ENCODE measurements at places on chromosomes 16 and 17.

DNA sequence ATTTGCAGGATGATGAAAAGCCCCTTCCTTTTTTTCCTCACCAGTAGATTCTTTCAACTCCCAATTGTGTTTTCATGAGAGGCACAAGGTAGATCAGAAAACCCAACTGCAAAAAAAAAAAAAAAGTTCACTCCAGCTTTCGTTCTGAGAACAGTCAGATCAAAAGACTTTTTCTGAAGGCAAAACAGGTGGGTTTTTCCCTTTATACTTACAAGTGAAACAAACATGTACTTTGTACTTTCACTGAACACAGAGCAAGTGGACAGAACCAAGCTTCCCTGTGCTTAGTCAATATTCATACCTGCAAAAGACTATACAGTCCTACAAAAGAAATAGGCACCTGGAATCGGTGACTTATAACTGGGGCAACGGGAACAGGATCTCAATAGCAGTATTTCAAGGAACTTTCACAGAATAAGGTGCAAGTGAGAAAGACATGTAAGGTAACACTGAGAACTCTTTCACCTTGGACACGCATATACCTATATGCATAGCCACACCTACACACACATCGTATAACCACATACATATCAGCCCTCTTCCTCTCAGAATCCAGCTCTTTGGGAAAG lies 54.1 kb downstream of the TOX3 start:
- no peak for DNase-seq

DNA sequence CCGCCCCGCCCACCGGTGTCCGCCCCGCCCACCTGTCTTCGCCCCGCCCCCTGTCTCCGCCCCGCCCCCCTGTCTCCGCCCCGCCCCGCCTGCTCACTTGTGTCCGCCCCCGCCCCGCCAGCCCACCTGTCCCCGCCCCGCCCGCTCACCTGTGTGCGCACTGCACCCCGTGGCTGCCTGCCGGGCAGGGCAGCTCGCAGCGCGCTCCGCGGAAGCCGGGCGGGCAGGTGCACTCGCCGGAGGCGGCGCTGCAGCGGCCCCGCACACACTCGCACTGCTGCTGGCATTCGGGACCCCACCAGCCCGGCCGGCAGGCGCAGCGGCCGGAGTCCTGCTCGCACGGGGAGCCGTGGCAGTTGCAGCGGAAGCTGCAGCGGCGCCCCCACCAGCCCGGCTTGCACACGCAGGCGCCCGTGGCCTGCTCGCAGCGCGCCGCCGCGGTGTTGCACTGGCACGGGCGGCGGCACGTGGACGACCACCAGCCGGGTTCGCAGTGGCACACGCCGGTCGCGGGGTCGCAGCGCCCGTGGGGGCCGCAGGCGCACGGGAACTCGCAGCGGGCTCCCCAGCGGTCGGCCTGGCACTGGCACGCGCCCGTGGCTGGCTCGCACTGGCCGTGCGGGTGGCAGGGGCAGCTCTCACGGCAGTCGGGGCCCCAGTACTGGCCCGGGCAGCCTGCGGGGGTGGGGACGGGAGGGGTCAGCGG lies 2.1 kb downstream of the SCARF1 start:
- peak; percentile 62 for DNase-seq

GRCh38 chr16:14196539-14196938 lies 125.4 kb downstream of the MRTFB start:
- no peak for DNase-seq

GRCh38 chr17:1625581-1625980 lies 3.1 kb downstream of the SLC43A2 start:
- no peak for DNase-seq

GRCh38 chr17:71409137-71409536 lies 711.7 kb upstream of the SOX9 start:
- DNase-seq: no peak

DNA sequence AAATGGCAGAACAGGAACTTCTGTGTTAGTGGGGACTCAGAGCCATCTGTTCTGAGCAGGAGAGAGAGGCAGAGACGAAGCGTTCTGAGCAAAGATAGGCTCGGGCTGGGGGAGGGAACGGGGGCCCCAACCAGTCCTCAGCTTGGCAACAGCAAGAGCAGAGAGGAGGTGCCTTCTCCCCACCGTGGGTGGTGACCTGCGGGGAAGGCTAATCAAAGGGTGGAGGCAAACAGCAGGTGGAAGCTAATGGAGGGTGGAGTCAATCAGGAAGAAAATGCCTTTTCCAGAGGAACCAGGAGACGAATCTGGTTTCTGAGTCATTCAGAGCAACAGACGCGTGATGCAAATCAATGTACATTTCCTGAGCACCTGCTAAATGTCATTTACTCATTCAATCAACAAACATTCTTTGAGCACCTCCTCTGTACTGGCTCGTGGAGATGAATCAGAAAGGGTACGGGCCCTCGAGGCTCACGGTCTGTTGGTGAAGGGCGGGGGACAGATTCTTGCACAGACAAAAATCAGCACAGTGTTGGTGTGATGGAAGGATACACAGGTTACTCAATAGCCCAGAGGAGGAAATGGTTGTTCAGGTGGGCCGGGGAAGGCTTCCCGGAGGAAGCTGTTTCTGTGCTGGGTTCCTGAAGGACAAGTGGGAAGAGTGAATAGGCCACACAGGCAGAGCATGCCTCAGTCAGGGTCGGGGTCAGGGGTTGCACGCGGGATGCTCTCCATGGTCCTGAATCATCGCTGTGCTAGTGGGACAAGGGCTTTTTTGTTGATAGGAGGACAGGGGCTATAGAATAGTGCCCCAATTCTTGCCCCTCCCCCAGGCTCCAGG lies 5.7 kb upstream of the SPNS2 start:
- DNase-seq: peak; percentile 46

DNA sequence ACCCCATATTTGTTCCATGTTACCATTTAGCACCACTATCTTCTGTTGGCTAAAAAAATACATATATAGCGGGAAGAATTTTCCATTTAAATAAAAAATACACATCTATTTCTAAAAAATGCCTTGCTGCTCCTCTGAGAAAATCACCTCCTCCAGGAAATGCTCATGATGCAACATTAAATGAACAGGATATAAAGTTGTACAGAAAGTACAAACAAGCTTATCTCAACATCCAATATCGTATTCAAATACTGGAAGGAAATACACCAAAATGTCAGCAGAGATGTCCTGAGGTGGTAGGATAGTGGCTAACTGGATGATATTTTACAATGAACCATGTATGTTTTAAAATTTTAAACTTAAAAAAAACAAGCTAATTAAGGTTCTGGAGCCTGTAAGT lies 21.3 kb downstream of the GNA13 start:
- DNase-seq: no peak

DNA sequence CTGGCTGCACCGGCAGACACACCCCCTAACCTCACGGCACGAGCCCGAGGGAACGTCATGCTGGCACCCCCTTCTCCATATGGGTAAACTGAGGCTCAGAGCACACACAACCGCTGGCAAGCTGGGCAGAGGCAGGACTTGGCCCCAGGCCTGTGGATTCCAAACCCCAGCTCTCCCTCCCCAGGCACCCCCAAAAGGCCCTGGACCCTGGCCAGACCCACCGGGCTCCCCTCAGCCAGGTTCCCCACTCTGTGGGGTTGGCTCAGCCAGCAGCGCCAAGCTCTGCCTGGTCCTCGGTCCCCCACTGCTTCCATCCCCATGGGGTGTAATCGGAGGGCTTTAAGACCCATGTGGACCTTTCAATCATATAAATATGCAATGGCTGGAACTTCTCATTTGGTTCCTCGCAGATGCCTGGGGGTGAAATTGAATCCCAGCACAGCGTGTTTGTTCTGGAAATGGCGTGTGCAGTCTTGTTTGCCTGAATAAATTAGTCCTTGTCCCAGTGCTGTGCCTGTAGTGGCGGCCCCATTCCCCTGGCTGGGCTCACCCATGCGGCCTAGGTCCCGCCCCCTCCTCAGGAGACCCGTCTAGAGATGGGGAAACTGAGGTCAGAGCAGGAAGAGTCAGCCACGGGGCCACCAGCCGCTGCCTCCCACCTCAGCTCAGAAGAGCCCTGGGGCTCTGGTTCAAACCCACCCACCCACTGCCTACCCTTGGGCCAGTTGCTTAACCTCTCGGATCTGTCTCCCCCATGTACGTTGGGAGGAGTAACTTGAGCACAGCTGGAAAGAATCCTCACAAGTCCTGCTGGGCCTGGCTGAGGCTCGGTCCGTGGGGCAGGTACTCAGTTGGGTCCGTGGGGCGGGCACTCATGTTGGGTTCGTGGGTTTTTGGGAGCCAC lies 57.3 kb downstream of the ZFPM1 start:
- no peak for DNase-seq

GRCh38 chr16:86555704-86556075 lies 655 bp upstream of the MTHFSD start:
- DNase-seq: no peak

GRCh38 chr17:77756846-77757560 lies 201.5 kb upstream of the TNRC6C start:
- DNase-seq: no peak

- DNase-seq: no peak
Observed at GRCh38 chr17:8021565-8022359, 17.1 kb upstream of the ALOX15B start.

DNA sequence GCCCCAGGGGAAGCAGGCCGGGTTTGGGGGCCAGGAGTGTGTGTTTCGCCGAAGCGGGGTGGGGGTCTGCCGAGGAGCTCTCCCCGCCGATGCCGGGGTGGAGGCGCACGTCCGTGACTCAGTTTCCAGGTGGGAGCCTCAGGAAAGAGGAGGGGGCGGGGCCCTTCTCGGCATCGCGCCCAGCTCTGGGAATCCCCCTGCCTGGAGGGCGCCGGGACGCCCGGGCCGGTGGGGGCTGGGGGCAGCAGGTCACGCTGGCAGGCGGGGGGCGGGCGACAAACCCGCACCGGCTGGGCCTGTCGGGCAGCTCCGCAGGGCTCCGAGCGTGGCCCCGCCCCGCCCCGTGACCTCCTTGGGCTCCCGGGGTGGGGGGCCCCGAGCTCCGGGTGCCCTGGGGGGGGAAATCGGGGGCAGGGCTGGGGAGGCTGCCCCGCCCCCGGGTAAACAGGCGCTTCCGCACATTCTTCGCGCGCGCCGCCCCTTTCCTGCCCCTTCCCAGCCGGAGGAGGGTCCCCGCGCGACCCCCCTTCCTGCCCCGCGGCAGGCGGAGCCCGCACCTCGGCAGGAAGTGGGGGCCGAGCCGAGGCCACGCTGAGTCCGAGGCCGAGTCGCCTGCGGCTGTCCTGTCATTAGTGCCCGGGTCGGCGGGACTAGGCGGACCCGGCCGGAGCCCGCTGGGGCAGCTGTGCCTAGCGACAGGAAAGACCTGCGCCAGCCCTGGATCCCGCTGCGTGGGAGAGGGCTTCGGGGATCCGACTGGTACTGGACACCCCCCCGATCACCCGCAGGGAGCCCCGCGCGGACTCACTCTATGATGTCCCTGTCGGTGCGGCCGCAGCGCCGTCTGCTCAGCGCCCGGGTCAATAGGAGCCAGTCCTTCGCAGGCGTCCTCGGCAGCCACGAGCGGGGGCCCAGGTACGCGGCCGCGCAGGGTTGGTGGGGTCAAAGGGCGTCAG lies 9.3 kb downstream of the RIPOR1 start:
- DNase-seq: peak; percentile 68

DNA sequence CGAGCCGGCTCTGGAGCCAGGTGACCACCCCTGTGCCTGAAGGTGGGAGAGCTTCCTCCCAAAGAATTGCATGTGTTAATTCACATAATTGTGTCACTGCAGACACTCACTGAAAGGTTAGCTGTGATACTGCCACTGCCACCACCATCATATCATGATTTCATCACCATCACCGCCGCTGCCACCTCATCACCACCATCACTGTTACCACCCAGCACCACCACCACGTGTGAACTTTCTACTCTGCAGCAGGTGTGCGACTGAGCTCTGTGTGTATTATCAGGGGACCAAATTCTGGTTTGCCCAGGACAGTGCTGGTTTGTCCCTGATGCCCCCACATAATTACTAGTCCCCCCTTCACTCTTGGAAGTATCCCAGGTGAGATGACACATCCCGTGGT lies 15.2 kb downstream of the BCAR1 start:
- no peak for DNase-seq

GRCh38 chr16:78381060-78381459 lies 281.6 kb downstream of the WWOX start:
- DNase-seq: no peak

DNA sequence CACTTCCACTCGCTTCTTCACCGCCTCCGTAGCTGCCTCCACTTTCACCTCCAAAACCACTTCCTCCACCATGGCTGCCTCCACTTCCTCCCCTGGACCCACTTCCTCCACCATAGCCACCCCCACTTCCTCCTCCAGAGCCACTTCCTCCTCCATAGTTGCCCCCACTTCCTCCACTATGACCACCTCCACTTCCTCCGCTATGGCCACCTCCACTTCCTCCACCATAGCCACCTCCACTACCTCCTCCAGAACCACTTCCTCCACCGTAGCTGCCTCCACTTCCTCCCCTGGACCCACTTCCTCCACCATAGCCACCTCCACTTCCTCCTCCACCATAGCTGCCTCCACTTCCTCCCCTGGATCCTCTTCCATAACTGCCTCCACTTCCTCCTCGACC lies 4.5 kb downstream of the KRT9 start:
- no peak for DNase-seq

- DNase-seq: no peak
Observed at GRCh38 chr17:31060791-31061550, 33.8 kb upstream of the NF1 start.

- no peak for DNase-seq
Observed at GRCh38 chr16:78955206-78955605, 645.3 kb downstream of the MAF start.

- no peak for DNase-seq
Observed at GRCh38 chr16:30355954-30356308, 823 bp upstream of the CD2BP2 start.

DNA sequence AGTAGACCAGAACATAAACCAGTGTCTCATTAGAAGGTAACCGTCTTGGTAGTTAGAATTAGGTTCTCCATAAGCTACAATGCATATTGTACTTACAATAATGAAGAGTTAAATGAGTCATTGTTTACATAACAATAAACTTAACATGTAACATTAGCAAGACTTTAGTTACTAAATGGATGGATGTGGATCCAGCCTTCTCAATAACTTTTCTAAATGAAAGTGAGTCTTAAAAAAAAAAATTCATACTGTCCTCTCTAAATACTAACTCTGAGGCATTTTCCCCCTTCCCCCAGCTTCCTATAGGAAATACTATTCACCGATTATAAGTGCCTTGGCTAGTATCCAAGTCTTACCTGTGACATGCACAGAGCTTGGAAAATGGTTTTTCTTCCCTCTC lies 155.3 kb downstream of the CYB561 start:
- DNase-seq: no peak

GRCh38 chr16:54246454-54246821 lies 40.1 kb downstream of the IRX3 start:
- no peak for DNase-seq

GRCh38 chr17:82000803-82001570 lies 21.7 kb downstream of the CENPX start:
- no peak for DNase-seq

Data from activated CD4-positive, alpha-beta memory T cell treated with anti-CD3 and anti-CD28 coated beads, Interleukin-2, amount 10 ng/mL, durations not matched to agents 7 days and 5 days (primary cell).